AG20443 (cell line): ENCODE measurements at places on chromosomes 2 and 18.

DNA sequence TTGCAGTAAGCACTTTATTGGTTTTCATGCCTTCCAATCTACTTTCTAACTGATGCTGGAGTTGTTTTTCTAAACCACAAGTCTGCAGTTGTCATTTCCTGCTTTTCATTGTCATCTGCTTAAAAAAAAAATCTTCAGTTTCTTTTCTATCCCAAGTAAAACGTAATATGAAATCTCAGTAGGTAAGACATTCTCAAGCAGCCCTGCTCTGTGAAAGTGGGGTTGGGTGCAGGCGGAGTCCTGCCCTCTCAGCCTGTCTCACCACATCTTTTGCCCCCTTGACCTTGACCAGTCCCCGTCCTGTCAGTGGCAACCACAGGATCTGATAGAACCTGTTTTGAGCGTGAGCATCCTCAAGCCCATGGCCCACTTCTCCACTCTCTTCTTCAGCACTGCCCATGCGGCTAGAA, 80.0 kb upstream of the CPO start:
- DNase-seq = no peak

DNA sequence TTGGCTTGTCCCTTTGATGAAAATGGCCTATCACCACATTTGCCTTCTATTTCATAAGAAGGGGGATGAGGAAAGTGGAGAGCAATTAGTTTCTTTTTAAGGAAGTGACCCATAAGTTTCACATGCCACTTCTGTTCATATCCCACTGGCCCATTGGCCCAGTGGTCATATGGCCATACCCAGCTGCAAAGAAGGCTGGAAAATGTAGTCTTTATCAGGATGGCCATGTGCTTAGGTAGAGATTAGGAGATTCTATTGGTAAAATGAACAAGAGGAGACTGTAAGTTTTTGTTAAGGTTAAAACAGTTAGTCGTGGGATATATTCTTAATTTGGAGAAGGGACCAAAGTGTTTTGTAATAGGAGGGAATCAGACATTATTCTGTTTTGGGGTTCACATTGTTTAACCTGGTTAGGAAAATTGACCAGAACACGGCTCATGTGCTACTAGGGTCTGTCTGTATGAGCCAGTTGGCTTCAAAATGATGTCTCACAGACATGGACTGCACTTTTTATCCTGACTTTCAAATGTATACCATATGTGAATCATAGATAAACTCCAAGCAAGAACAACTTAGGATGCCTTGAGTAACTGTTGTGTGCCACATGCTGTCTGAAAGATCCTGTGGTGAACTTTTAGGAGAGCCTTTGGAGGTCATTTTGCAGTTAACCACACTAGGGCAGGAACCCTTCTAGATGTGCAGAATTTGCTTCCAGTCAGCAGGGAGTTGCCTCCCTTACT, 17.3 kb downstream of the PLCL1 start:
- no peak for DNase-seq

DNA sequence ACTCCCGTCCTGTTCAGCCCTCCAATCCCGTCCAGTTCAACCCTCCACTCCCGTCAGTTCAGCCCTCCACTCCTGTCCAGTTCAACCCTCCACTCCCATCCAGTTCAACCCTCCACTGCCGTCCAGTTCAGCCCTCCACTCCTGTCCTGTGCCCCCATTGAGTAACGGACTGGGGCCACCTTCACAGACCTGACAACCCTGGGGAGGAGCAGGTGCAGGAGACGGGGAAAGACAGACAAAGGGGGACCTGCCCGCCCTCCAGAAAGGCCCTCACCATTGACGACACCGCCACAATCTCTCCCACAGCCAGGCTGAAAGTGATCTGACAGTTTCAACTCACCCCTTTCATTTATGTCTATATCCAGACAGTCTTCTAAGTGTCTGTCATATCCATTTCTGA, 72.2 kb downstream of the EIPR1 start:
- DNase-seq = no peak

- no peak for DNase-seq
These were observed 123.7 kb downstream of the ALPK2 start for GRCh38 chr18:58505181-58505580.

DNA sequence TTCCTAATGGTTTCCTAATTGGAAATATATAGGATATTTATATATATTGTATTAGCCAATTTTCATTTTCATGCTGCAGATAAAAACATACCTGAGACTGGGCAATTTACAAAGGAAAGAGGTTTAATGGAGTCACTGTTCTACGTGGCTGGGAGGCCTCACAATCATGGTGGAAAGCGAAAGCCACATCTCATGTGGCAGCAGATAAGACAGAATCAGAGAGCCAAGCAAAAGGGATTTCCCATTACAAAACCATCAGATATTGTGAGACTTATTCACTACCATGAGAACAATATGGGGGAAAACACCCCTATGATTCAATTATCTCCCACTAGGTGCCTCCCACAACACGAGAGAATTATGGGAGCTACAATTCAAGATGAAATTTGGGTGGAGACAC, 242.5 kb upstream of the NETO1 start:
- DNase-seq = no peak

DNA sequence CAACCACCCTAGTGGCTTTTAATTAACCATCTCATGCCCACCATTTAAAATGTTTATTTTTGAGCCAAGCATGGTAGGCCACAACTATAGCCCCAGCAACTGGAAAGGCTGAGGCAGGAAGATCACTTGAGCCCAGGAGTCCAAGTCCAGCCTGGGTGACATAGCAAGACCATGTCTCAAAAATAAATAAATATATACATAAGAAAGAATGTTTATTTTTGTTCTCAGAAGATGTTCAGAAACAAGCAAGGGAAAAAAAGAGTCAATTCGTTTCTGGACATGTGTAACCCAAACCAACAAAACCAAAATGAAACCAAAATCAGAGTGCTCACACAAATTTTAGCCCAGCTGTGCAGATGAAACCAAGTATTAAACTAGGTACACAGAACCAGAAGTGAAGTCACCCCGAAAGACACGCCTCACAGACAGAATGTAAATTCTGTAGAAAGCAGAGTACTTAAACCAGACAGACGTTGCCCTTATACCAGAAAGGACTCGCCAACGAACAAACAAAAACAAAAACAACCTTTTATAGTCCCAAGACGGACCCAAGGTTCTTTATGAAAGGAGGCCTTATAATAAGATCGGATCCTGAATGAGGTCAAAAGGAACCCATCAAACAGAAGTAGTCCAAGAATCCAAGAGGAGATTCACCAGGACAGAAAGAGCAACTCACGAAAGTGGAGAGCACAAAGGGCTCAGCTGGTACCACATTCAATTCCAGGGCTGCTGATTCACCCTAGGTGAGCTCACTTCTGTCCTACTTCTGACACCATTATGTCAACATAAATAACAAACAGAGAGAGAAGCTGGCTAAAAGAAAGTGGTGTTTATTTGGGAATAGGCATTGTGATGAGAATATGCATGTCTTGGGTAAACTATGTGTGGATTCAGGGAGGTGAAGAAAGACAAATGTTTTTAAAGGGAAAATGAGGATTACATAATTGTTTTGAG, 31.8 kb upstream of the MTCL1 start:
- no peak for DNase-seq

DNA sequence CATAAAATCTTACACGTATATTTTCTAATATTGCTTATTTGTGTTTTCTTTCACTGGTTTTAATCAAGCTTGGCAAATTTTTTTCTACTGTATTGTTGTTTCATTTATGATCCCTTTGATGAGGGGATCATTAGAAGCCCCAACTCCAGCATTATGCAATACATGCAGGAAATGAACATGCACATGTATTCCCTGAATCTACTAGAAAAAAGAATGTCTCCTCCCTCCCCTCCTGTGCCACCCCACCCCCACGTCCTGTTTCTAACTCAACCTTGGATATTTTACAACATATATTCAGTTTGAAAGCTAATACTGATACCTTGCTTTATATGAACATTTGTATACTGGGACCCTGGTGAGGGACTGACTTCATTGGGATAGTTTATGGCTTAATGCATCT, 53.0 kb downstream of the EML6 start:
- DNase-seq = no peak
